HT1080 (cell line): ENCODE measurements at places on chromosomes 16 and 17. TPM values are rescaled to one million over a fixed set of nuclear protein-coding genes. Genes with fewer than 3 reads are reported as not detected.

Gene DPEP1
- total RNA-seq: not detected in 2 replicates

Gene SOX9
- 24.9 and 43.0 TPM in 2 replicates for total RNA-seq

Gene CARD14
- not detected in 2 replicates for total RNA-seq

Gene SRCIN1
- total RNA-seq: 0.08 TPM in 1 of 2 replicates, not detected in the other

Gene PRSS53
- 0.72 and 0.80 TPM in 2 replicates for total RNA-seq

Gene ITGA2B
- not detected in 2 replicates for total RNA-seq

Gene SOCS7
- total RNA-seq: 9.0 and 11.9 TPM in 2 replicates

Gene TP53TG3F
- total RNA-seq: 0.10 TPM in 1 of 2 replicates, not detected in the other

Gene NAE1
- total RNA-seq: 86.8 and 93.6 TPM in 2 replicates

Gene FLCN
- 26.0 and 35.4 TPM in 2 replicates for total RNA-seq

Gene CDRT15
- total RNA-seq: not detected in 2 replicates

Gene ENO3
- total RNA-seq: 2.5 and 3.0 TPM in 2 replicates

Gene CCL4
- not detected in 2 replicates for total RNA-seq

Gene PRR35
- total RNA-seq: 0.10 TPM in 1 of 2 replicates, not detected in the other

Gene SEPTIN12
- not detected in 2 replicates for total RNA-seq

Gene HCRT
- not detected in 2 replicates for total RNA-seq

Gene NOG
- 28.4 and 36.1 TPM in 2 replicates for total RNA-seq

Gene OSGIN1
- total RNA-seq: 2.1 and 3.8 TPM in 2 replicates

Gene BIRC5
- total RNA-seq: 166 and 195 TPM in 2 replicates

Gene KRTAP3-1
- not detected in 2 replicates for total RNA-seq

Gene PGAP3
- 4.3 and 6.2 TPM in 2 replicates for total RNA-seq

Gene CACNG5
- not detected in 2 replicates for total RNA-seq

Gene KRTAP9-3
- not detected in 2 replicates for total RNA-seq

Gene DHRS7C
- not detected in 2 replicates for total RNA-seq

Gene CA4
- not detected in 2 replicates for total RNA-seq

Gene SNX11
- total RNA-seq: 15.7 and 18.3 TPM in 2 replicates

Gene CSH2
- not detected in 2 replicates for total RNA-seq

Gene CDH8
- not detected in 2 replicates for total RNA-seq

Gene MON1B
- total RNA-seq: 7.8 and 12.9 TPM in 2 replicates

Gene LCMT1
- 25.2 and 37.6 TPM in 2 replicates for total RNA-seq

Gene METRN
- total RNA-seq: 119 and 152 TPM in 2 replicates

Gene KRT24
- total RNA-seq: not detected in 2 replicates

Gene SLC52A1
- total RNA-seq: not detected in 2 replicates

Gene TPSAB1
- total RNA-seq: not detected in 2 replicates

Gene ORC6
- total RNA-seq: 44.9 and 47.7 TPM in 2 replicates

Gene HOXB8
- 10.8 and 11.2 TPM in 2 replicates for total RNA-seq

Gene PLD2
- 12.8 and 13.1 TPM in 2 replicates for total RNA-seq

Gene NUP88
- total RNA-seq: 163 and 219 TPM in 2 replicates

Gene CTF1
- not detected in 2 replicates for total RNA-seq

Gene ZNF830
- total RNA-seq: 11.6 and 12.1 TPM in 2 replicates

Gene GPR179
- not detected in 2 replicates for total RNA-seq

Gene COASY
- 51.7 and 56.2 TPM in 2 replicates for total RNA-seq

Gene PLA2G10
- not detected in 2 replicates for total RNA-seq

Gene TMC8
- 0.95 and 1.5 TPM in 2 replicates for total RNA-seq

Gene AIPL1
- not detected in 2 replicates for total RNA-seq

Gene ZNF750
- not detected in 2 replicates for total RNA-seq

Gene SPATA22
- not detected in 2 replicates for total RNA-seq

Gene OTOP2
- not detected in 2 replicates for total RNA-seq

Gene ELMO3
- 2.6 and 3.0 TPM in 2 replicates for total RNA-seq

Gene KRTAP4-3
- not detected in 2 replicates for total RNA-seq

Gene MTHFSD
- 9.8 and 10.4 TPM in 2 replicates for total RNA-seq

Gene SLC6A2
- total RNA-seq: not detected in 2 replicates

Gene DLX4
- 0.10 and 0.31 TPM in 2 replicates for total RNA-seq

Gene TVP23A
- total RNA-seq: not detected in 2 replicates

Gene RGS11
- 0.07 TPM in 1 of 2 replicates, not detected in the other for total RNA-seq

Gene RSKR
- 2.8 and 5.8 TPM in 2 replicates for total RNA-seq
